ENCODE measurements at places on chromosomes 4 and X.

GRCh38 chrX:39016556-39016955 lies 215.3 kb downstream of the MID1IP1 start:
- no peak for DNase-seq

- no peak for DNase-seq
These were observed 147.2 kb upstream of the MBNL3 start for GRCh38 chrX:132636080-132636479.

GRCh38 chr4:163279713-163280112 lies 52.7 kb downstream of the NPY1R start:
- DNase-seq = no peak

GRCh38 chr4:5385741-5386311 lies 322.5 kb downstream of the EVC2 start:
- no peak for DNase-seq

DNA sequence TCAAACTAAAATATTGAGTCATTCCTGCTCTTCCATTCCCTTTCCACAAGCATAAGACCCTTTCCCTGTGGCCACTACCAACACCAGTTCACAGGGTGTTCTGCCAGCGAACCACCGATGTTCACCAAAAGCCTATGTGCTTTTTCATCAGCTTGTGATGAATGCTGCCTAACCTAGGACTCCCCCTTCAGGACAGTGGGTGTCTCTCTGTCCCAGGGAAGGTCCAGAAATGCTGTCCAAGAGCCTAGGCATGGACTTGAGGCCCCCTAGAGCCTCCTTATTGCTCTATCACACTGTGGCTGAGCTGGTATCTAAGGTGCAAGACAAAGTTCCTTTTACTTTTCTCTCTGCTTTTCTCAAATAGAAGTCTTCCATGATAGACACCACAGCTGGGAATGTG lies 1015.6 kb downstream of the PCDH19 start:
- no peak for DNase-seq

GRCh38 chr4:13893987-13894386 lies 266.5 kb upstream of the BOD1L1 start:
- no peak for DNase-seq

- DNase-seq = no peak
These were observed 30.9 kb downstream of the SUPT20HL1 start for GRCh38 chrX:24391389-24391788.

- peak; percentile 14 for DNase-seq
These were observed 40.1 kb upstream of the SCML1 start for GRCh38 chrX:17697191-17697590.

- DNase-seq = no peak
These were observed 1.2 kb downstream of the NLRP2B start for GRCh38 chrX:57678686-57679428.

DNA sequence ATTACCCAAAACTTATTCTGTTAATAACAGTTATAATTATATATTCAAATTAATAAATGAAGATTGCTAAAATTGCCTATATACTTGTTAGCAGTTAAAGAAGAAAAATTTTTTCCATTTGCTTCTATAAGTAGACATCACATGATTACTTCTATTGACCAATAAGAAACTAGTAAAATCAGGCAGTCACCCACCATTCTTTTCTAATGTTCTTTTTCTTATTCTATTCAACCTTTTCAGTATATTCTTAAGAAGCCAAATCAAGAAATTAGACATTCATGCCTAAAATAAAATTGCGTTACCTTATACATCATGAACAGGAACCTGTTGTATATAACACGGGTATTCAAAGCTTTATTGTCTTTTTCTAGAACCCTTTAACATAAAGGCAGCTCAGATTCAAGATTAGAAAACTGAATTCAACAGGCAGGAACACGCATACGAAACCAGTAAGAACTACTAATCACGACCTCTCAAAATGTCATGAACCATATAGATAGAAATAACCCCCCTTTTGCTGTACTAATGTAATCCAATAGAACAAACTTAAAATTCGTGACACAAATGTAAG lies 568.1 kb upstream of the DIPK2B start:
- DNase-seq = no peak

DNA sequence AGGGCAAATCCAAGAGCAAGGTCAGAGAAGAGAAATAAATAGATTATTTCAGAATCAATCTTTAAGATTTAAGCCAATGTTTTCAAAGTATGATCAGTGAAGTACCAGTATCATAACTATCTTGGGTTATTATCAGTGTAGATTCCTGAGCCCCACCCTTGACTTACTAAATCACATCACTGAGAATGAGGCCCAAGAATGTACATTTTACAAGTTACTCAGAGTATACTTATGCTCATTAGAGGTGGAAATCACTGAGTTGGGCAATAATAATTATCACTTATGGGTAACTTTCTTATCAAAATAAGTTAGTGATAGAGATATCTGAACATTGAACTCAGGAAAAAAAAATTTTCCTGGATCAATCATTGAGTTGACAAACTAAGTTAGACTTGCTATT lies 121.6 kb upstream of the NOCT start:
- DNase-seq = no peak

- DNase-seq = no peak
These were observed 39.0 kb downstream of the GUCY1A1 start for GRCh38 chr4:155705664-155706063.

- no peak for DNase-seq
These were observed 18.7 kb upstream of the XPNPEP2 start for GRCh38 chrX:129719931-129720530.

DNA sequence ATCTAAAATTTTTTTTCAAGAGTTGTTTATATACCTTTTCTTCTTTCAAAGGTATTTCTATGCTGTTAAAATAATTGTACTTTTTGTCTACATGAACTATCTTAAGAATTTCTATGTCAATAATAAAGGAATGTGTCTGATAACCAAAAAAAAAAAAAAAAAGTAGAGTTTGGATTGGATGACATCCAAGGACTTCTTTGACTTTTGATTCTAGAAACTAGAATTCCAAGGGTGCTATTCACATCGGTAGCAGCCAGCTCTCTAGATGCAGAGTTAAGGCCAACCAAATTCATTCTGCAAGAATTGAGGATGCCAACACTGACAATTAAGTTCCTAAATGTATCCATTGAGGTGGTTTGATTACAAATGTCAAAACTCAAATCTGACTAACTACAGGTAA lies 42.0 kb upstream of the PRKG2 start:
- no peak for DNase-seq

DNA sequence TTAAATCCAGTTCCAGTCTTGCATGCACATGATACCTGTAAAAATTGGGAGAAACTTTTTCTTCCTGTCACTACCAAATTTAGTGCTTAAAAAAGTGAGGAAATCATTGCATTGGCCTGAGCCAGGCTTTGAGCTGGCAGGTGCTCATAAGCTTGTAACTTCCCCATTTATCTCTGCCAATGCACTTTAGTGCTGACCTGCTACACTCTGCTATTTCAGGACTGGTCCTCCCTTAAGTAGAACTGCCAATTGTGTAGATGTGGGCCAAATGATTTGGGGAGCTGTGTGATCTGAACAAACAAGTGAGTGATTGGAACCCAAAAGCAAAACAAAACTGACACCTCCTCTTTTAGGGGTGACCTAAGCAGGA lies 51.8 kb downstream of the ZNF827 start:
- no peak for DNase-seq

DNA sequence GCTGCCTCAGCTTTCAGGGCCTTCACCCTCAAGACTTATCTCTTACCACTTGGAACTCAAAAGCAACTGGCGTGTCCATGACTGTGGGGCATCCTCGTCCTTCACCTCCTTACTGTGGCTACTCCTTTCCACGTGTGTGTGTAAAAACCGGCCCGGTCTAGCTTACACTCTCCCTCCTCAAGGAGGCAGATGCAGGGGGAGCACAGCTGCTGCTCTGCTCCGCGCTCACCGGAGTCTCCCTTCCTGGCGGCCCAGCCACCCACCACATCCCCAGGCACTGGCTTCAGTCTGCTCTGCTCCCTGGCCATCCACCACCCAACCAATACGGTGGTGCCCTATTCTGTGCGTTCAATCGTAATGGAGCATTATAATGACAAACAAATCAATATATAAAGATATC lies 8.3 kb downstream of the RNF212 start:
- DNase-seq = no peak

GRCh38 chr4:86855572-86855971 lies 6.4 kb upstream of the SLC10A6 start:
- DNase-seq = no peak

DNA sequence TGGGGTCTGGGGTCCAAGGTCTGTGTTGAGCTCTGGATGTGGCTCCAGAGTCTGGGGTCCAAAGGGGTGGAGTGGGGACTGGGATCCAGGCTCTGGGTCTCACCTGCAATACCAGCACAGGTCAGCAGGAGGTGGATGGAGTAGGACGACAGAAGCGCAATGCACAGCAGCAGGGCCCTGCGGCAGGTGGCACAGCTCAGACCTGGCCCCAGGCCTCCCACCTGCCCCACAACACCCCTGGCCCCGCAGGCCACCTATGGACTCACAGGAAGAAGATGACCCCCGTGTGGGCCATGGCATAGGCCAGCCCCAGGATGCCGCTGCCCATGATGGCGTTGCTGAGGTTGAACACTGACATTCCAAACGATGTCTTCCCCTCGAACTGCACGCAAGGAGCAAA lies 3.4 kb downstream of the SLC38A5 start:
- DNase-seq = no peak

DNA sequence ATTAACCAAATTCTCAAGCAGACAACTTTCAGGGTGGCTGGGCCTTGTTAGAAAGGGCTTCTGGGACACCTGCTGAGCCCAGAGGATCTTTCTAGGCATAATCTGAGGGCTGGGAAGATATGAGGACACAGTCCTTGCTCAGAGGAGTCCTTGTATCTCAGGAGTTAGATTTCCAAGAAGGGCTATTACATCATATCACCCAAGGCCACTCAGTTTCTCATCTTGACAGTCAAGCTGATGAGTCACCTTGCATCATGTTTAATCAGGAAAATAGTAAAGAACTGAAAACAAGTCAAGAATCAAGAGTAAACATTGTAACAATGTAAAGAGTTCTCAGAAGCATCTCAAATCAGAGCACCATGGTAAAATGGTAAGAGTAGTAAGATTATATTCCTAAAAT lies 4.0 kb downstream of the PCYT1B start:
- no peak for DNase-seq

GRCh38 chr4:1018147-1019020 lies 7.0 kb downstream of the FGFRL1 start:
- no peak for DNase-seq

DNA sequence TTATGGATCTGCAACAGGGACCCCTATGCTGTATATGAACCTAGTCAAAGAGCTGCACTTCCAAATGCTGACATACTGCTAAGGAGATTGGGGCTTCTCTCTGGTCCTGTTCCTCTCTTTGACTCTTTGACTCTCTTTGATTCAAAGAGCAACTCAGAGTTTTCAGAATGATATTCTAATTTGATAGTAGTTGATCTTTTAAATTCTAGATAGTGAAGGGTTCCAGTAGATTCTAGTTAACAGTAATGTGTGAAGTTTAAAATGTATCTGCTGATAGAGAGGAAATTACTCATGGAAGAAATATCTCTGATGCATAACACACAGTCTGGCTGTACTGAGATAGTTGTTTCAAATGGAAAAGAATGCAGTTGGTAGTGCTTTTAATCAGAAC lies 239.1 kb downstream of the RASL11B start:
- DNase-seq = no peak

DNA sequence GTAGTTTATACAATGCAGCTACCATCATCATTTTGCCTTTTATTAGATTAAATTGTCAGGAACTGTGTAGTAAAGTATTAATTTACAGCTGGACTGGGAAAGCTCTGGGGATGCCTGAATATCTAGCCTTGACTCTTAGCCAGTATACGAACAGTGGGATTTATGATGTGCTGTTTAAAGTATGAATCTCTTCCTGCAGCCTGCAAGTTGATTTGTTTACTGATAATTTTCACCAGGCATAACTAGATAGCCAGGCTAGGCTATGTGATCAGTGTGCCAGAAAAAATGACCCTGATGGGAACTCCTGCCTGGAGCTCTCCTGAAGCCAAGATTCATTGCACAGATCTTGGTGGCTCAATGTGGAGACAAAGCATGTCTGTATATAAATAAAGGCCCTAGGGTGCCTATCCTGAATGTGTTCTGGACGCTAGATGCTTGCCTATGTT lies 119.2 kb downstream of the SCLT1 start:
- no peak for DNase-seq

DNA sequence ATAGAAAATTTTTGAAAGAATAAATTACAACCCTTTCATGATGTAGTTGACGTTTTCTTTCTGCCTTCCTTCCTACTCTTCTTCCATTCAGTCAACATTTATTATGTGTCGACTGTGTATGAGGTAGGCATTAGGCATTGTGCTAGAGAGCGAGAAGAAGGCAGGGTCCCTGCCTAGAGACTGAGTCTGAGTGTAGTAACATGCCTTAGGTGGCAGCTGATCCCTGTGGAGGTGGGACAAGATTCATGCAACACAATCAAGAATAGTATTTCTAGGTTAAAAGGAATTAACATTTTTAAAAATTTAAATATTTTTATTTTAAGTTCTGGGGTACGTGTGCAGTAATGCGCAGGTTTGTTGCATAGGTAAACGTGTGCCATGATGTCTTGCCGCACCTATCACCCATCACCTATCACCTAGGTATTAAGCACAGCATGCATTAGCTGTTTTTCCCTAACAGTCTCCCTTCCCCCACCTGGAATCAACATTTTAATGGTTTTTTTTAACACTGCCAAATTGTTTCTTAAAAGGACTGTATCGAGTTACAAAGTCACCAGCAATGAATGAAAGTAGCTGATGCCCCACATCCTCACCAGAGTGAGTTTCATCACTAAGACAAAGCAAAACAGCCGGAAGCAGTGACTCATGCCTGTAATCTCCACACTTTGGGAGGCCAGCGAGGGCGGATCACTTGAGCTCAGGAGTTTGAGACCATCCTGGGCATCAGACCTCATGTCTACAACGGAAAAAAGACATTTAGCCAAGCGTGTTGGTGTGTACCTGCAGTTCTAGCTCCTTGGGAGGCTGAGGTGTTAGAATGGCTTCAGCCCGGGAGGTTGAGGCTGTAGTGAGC lies 84.0 kb downstream of the WWC2 start:
- no peak for DNase-seq

- DNase-seq = no peak
These were observed 28.5 kb downstream of the TAF7L start for GRCh38 chrX:101262590-101262989.

DNA sequence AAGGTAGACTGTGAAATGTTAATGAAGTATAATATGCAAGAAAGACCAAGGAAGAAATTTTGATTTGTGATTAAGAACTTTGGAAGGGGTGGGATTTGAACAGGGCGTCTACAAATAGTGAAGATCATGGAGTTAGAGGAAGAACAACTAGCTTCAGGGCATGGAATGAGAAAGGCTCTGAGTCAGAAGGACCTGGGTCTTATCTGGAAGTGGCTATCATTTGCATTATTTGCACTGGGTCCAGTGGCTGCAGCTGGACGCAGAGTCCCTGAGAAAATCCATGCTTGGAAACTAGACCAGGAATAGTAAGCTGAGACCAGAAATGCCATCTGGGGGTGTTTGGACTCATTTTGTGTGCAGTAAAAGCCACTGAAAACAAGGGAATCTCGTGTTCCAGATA lies 4.3 kb upstream of the LIMCH1 start:
- no peak for DNase-seq

GRCh38 chr4:61827907-61828391 lies 627.8 kb downstream of the ADGRL3 start:
- no peak for DNase-seq

Data from AML-193 (cell line).